ENCODE measurements at places on chromosomes 2 and 18. TPM values are rescaled to one million over a fixed set of nuclear protein-coding genes. Genes with fewer than 3 reads are reported as not detected.

Gene IL1R2
- not detected for total RNA-seq

DNA sequence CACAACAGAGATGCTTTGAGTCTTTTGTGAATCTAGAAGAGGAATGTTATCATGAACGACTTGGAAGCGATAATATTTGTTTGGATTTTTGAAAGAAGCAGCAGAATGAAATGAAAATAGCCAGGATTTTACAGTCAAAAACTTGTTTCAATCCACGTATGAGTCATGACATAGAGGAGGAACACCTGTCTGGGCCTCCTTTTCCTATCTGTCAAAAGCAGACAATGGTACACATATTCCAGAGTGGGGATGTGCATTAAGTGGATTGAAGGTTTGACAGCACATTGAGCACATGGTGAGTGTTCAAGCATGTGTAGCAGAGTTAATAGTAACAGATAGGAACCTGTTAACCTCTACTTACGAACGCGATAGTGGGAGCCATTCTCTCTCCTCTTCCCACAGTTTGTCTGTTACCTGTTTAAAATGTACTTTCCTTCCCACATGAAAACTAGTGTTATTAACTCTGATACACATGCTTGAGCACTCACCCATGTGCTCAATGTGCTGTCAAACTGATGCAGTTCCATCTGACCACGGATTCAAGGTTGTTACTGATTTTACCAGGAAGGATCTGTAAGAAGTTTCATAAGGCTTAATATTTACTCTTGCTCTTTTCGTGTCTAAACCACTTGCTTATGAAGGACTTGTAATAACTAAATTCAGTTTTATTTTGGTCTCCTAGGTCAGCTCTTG is 863.4 kb upstream of the SOX11 start:
- DNase-seq = no peak

DNA sequence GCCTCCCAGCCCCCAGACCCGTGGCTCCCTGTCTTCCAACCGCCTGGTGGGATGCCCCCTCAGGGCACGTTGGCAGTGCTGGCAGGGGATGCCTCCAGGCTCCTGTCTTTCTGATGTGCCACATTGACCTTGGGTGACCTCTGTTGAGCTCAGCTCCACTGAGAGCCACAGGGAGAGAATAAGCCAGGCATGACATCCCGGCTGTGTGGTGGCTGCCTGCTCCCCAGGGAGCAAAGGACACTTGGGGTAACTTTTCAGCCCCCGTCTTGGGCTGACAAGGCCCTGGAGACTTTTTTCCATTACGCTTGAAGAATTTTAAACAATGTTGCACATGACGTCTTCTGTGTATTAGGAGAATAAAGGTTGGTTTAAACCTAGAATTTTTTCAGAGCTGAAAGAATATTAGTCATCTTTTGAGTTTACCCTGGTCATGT is 246.0 kb downstream of the TSN start:
- no peak for DNase-seq

GRCh38 chr18:3219631-3220335 is at the start of gene MYOM1:
Gene MYOM1 (minus strand): TSS chr18:3219968. CDS start chr18:3215223, 4,745 bp downstream.
- DNase-seq = no peak

Measured in Daoy (cell line).